EH (cell line): ENCODE measurements at places on chromosomes 1 and 21.

DNA sequence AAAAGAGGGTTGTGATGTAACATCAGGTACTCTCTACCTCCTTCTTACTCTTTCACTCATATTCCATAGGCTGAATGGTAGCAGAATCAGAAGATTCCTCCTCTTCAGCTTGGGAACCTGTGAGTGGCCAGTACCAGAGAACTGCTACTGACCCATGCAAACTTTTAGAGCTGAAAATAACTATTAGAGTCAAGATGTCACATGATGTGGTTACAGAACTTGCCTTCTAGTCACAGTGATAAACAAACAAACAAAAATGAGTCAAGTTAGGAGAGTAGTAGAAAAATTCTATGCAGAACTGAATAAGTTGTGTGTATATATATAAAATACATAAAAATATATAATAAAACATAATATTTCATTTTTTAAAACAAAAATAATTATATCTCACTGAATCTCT, 47.6 kb upstream of the RGS1 start:
- no peak for DNase-seq

GRCh38 chr1:100585786-100586185, 47.8 kb downstream of the GPR88 start:
- peak; percentile 80 for DNase-seq

DNA sequence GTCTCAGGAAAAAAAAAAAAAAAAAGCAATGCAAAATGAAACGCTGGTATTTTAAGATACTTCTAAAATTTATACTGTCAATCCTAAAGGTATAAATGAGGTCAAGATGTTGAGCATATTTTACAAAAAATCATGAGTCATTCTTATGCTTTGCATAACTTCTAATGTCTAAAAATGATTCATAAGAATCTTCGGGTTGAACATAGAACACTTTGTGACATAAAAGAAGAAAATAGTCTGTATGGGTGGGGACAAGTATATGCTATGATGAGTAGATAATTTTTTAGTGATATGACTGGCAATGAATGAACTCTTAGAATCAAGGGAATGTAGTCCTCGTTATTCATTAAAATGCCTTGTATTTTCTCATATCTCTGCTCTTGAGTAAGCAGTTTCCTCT, 416.9 kb upstream of the USP24 start:
- peak; percentile 86 for DNase-seq

- DNase-seq, result peak; percentile 58
These were observed 534.5 kb downstream of the PTPRC start for GRCh38 chr1:199173356-199173755.

DNA sequence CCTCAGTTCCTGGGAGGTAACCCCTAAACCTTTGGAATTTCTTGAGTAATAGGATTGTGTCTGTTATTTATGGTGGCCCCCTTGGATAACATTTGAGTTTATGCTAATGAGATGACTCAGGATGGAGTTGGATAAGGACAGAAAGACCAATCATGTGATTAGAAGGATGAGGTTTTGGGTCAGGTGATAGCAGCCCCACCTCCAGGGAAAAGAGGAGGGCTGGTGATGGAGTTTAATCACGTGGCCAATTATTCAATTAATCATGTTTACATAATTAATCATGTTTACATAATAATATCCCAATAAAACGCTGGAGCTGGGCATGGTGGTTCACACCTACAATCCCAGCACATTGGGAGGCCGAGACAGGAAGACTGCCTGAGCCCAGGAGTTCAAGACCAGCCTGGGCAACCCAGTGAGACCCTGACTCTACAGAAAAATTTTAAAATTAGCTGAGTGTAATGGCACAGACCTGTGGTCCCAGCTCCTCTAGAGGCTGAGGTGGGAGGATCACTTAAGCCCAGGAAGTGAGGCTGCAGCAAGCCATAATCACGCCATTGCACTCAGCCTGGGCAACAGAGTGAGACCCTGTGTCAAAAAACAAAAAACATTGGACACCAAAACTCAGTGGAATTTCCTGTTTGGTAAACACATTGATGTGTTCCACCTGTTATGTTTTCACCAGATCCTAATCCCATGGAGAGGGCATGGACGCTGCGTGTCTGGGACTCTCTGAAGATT, 73.3 kb downstream of the NUP210L start:
- no peak for DNase-seq

GRCh38 chr1:168361252-168361651, 80.6 kb downstream of the TBX19 start:
- DNase-seq, result no peak

DNA sequence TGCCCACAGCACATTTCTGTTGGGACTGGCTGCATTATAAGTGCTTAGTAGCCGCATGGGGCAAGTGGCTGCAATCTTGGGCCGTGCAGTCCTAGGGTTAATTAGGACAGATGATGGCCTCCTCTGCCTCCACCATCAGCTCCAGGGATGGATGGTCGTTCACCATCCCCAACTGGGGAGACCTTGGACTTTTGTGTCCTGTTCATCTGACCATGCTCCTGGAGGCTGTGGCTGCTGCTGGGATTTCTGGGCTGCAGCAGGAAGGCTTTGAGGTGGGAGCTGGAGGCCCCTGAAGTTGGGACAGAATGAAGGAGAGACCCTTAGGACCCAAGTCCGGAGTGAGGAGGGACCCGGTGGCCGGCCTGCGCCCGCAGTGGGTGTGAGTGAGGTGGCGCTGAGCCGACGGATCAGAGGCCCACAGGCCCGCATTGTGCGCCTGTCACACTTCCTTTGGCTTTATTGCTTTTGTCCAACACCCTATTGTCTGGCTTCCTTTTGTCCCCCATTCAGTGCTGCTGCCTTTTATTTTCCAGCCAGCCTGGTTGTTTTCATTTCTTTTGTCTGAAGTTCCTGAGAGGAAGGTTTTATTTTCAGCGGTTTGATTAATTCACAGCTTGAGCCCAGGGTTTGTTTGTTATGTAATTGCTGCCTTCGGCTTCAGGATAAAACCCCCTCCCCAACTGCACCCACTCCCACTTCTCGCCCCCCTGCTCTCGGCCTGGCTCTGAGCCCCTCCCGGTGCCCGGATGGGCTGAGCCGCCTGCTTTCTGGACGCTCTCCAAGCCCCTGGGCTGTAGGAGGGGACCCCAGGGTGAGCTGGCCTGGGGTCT, 35.6 kb downstream of the SOX13 start:
- no peak for DNase-seq

DNA sequence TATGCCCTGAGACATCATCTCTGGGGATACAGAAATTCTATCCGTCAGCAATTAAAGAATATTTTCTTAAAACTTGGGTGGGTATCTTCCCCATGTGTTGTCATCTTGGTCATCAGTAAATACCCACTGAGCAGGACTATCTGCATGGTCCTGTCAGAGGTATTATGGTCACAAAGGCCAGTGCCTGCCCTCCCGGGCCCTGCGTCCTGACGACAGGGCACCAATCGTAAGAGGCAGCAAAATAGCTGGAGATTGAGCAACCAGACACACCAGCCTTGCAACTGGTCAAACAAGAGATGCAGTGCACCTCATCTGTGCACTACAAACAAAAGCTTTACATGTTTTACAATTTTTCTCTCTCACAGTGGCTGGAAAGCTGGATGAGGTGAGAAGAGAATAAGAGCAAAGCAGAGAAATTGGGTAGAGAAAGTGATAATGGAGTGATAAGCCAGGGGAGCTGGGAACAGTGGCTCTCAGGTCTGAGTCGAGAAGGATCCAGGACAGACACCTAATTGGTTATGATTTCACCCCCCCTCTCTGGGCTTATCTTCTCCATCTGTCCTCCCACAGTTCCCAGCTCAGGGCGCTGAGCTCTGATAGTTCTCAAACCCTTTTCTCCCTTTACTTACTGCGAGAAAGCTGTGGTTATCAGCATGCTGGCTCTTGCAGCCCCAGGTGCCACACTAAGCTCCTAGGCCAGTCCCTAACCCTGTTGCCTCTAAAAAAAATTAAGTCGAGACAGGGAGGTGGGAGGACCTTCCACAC, 8.8 kb upstream of the SRP9 start:
- DNase-seq, result no peak
